Stimulated activated CD8-positive, alpha-beta memory T cell treated with anti-CD3 and anti-CD28 coated beads, Interleukin-7, amount 100 ng/mL, for 1 hour (primary cell): ENCODE measurements at places on chromosomes 11 and 22.

DNA sequence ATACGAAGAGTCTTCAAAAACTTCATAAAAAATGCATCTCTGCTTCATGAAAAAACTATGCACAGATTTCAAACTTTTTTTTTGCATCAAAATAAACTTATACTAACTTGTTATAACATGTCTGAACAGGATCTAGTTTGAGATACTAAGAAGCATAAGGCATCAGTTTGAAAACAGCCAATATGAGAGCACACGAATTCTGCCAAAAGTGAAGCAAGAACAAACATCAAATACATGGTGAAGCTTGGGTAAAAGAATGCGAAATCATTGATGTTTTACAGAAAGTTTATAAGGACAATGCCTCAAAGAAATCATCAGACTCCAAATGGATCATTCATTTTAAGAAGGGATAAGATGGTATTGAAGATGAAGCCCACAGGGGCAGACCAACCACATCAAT lies 389.1 kb upstream of the TENM4 start:
- DNase-seq, result no peak

- no peak for DNase-seq
Measured at GRCh38 chr22:38730411-38730871, 24.7 kb downstream of the GTPBP1 start.

GRCh38 chr11:66293777-66294625 lies 2.3 kb downstream of the TMEM151A start:
- DNase-seq, result no peak

GRCh38 chr11:11553573-11553972 lies 68.2 kb downstream of the GALNT18 start:
- DNase-seq, result no peak

- DNase-seq, result no peak
Measured at GRCh38 chr11:45801723-45802315, 3.1 kb upstream of the SLC35C1 start.

- no peak for DNase-seq
Measured at GRCh38 chr22:37638391-37639069, 939 bp upstream of the SH3BP1 start.

DNA sequence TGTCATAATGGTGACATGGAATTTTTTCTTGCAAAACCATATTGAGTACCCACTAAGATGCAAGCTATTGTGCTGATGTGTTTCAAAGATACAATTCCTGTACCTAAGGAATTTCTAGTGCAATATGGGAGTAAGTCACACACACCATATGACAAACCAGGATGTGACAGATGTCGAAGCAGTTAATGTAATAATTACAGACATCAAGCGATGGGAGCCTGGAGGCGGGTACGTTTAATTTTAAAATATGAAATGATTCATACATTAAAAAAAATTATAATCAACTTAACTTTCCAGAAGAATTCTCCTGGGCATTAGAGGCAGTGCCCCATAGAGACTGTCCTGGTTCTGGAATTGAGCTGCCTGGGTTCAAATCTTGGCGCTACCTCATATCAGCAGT lies 6.0 kb downstream of the SYCE3 start:
- no peak for DNase-seq
